ENCODE measurements at places on chromosomes 1 and 21.

DNA sequence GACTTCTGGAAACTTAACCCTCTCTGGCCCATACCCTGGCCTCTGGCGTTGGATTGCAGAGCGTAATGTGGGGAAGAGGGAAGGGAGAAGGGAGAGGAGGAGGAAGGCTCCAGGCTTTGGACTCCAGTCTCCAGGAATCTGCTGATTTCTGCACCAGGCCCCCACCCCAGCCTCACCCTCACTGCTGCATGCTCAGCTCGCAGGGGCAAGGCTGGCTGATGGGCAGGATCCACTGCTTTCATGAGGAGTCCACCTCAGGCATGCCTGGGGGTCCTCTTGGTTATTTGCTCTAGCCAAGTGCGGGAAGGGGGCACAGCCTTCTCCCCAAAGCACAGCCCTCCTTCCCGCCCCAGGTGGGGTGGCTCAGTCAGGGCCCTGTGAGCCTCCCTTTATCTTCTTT lies 3.7 kb downstream of the OLFML3 start:
- no peak for DNase-seq

- DNase-seq: no peak
Observed at GRCh38 chr1:227913764-227914721, 33.7 kb downstream of the WNT9A start.

DNA sequence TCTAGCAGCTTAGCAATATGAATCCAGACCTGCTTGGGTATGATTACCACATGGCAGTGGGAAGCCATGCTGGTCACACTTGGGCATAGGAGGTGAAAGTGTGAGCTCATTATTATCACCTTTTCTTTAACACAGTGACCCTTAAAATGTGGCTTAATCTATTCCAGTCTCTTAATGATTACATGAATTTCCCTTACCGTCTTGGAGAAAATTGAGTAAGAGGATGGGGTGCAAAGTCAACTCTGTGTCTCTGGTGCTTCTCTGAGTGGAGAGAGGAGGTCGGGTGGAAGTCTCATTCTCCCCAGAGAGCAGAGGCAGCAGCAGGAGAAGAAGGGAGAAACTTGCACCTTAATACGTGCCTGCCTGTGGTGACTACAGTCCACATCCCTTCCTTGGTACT lies 91.3 kb downstream of the FGGY start:
- DNase-seq: no peak

DNA sequence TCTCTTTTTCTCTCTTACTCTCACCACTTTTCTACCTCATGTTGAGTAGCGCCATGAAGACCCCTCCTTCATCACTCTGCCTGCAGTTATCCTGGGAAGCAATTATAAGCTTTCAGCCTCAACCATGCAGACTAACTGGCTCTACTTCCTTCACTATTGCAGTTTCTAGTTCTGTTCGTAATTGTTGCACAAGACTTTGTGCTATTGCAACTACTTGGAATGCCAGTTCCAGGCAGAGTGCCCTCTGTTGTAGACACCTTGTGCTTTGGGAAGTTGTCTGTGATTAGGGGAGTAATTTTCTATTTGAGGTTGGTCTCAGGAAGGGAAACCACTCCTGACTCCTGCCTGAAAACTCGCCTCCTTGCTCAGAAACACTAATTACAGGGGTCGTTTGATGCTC lies 19.4 kb downstream of the PGM1 start:
- DNase-seq: no peak

GRCh38 chr1:98119796-98120195 lies 199.0 kb upstream of the DPYD start:
- DNase-seq: no peak

GRCh38 chr1:9238550-9238949 lies 4.0 kb downstream of the H6PD start:
- no peak for DNase-seq

DNA sequence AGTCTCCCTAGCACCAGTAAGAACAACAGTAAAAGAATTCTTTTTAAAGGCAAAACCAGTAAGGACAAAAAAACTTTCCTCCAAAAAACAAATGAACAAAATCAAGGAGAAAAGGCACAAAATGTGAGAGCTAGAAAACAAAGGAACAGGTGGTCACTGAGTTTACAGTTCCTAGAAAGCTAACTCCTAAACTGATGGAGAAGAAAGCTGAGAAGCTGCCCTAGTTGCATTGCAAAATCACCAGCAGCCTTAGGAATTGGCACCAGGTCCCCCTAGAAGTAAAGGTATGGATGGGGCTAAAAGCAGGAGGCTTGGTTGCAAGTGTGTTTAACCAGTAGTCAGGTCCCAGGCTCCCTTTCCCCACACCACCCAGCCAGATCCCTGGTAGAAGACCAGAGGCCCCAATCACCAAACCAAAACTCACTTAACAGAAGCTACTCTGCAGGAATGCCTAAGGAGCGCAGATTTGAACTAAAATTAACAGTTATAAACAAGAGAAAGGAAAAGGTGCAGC lies 47.6 kb downstream of the RAB3GAP2 start:
- DNase-seq: no peak

- no peak for DNase-seq
Observed at GRCh38 chr1:207973898-207974568, 63.1 kb upstream of the CD34 start.

DNA sequence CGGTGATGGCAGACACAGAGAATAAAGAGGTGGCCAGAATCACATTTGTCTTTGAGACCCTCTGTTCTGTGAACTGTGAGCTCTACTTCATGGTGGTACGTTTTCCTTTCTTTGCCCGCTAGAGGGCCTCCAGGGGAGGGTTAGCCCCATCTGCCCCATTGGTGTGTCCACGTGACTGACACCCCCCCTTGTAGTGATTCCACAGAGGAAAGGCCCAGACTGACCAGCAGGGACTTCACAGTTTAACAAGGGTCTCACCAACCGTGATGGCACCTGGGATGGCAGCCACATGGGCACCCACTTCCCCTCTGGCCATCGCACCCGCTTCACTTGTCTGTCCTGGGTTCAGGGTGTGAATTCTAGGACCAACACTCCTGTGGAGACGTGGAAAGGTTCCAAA lies 22.3 kb upstream of the SARS1 start:
- no peak for DNase-seq
